ENCODE measurements at places on chromosomes 2 and 18. TPM values are rescaled to one million over a fixed set of nuclear protein-coding genes. Genes with fewer than 3 reads are reported as not detected.

DNA sequence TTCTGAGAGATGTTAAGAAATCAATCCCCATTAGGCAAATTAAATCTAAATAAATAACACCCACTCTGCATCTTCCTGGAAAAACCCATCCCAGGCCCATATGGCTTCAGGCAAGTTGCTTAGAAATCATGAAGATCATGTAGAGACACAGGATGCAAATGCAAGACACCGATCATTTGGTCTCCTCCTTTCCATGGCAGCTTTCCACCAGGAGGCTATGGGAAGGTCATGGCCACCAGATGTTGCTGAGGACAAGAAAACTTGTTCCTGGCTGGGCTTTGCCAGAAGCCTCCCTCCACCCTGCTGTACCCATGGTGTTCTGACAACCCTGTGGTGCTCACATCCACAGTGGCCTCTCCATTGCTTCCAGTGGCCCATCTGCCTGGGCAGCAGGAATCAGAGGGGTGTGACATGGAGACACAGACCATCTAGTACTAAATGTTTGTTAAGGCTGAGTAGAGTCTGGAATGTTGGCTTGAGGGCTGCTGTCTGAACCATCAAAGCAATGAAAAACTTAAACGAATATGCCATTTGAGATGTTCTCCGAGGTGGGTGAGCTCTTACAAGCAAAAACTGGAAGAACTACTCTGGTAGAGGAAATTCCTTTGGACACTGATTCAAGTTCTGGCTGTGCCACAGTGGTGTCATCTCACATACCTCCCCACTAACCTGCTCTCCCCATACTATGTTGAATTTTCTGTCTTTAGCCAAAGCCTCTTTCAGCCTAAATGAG, 293.2 kb downstream of the TNS1 start:
- no peak for DNase-seq

The TMEM247 gene
- polyA plus RNA-seq: not detected

- no peak for DNase-seq
Observed at GRCh38 chr2:67917332-67918054, 145.3 kb downstream of the C1D start.

- peak; percentile 73 for DNase-seq
Observed at GRCh38 chr2:58215429-58215828, 25.7 kb downstream of the FANCL start.

DNA sequence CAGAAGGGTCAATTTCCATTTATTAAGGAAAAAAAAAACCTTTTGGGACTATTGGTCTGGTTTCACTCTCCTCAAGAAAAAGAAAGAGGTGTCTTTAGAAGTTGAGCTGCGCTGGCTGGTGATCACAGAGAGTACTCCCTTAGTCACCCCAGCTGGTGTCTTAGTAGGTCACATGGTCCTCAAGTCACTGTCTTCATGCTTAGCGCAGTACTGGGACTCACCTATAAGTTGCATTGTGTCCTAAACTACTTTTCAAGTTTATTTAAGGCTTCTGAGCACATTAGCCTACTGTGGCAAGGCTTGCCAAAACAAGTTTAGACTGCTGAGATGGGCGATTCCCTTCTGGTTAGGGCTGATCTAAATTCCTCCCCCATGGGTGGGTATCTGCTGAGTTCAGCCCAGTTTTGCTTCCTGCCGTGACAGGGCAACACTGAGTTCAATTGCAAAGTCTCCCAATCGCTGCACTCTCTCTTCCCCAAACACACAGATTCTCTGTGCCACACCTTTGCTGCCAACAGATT, 824.9 kb upstream of the CRIM1 start:
- DNase-seq: no peak

GRCh38 chr2:31227110-31227509, 6.8 kb upstream of the EHD3 start:
- no peak for DNase-seq

GRCh38 chr2:200449149-200449548, 60.7 kb downstream of the KCTD18 start:
- DNase-seq: no peak

The TEKT4 gene
- 0.16 TPM for polyA plus RNA-seq

DNA sequence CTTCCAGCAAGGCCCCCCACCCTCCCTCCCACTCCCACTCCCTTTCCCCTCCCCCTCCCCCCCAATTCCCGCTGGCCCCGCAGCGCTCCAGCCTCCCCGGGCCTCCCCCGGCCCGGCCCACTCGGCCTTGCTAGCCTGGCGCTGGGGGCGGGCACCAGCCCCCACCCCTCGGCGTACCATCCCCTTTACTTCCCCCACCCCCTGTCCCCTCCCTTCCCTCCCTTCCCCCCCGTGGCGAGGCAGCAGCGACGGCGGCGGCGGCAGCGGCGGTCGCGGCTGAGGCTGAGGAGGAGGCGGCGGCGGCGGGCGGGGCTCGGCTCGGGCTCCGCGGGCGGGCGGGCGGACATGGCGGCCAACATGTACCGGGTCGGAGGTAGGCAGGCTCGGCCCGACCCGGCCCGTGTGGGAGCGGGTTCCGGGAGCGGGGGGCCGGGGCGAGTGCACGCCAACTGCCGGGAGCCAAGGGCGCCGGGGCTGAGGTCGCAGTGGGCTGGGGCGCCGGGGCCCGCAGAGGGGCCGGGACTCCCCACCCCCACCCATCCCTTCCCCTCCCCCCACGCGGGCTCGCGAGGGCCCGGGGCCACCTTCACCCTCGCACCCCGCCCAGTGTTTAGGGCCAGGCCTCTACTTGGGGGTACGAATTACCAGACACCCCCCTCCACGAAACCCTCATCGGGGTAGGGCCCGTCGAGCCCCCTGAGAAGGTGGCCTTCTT, at the start of gene MTA3:
Gene MTA3 (plus strand): TSS at position 232 of the 715 bp plus-strand sequence. CDS start 114 bp downstream, at position 346.
- DNase-seq: peak; percentile 48

The RGPD3 gene
- polyA plus RNA-seq: 0.27 TPM

- DNase-seq: no peak
Observed at GRCh38 chr2:26002632-26003310, 20.5 kb upstream of the KIF3C start.

DNA sequence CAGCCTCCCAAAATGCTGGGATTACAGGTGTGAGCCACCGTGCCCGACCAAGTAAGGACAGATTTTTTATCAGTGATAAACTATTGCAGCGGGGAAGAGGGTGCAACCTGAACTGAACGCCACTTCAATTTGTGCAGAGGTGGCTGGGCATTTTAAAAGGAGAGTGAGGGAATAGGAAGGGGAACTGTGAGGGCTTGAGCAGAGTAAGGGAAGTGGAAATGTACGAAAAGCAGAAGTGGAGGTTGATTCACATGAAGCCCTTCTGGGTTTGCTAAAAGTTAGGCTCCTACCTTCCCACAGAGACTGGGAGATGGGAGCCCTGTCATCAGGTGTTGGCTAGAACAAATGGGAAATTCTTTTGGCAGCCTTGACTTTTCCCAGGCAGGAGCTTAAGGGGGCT, 6.1 kb downstream of the STK11IP start:
- DNase-seq: no peak

- no peak for DNase-seq
Observed at GRCh38 chr2:117378653-117379052, 435.8 kb upstream of the DDX18 start.

DNA sequence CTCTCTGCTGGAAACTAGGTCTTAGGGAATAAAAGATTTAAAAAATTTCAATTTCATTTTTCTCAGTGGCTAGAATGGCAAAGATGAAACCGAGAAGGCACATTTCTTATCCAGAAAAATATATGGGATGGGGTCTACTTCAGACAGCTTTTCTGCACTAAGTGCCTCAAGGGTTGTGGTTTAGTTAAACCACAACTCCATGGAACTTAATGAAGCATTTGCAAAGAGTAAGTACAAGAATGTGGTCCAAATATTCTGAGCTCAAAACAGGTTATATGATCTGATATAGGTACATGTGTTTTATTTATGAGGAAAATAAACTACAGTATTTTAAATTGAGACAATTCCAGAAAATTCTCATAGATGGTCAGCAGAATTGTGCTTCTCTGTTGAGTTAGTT, 101.8 kb upstream of the FZD5 start:
- no peak for DNase-seq

- no peak for DNase-seq
Observed at GRCh38 chr2:150007815-150008430, 420.3 kb upstream of the MMADHC start.

DNA sequence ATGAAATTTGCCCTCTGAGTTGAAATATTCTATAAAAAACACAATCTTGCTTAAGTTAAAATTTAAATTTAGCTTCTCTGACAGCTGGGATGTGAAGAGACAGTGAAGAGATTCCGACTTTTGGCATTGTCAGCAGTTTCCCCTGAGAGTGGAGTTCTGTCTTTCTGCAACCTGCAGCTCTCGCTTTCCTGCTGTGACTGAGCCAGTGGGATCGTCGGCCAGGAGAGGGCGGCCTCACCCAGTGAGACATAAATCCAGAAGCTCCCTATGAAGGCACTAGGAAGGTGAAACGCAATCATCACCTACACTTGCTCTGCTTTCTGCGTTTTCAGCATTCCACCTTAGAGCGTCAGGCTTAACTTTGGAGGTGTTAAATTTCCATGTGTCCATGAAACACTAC, 75.4 kb upstream of the HNMT start:
- DNase-seq: no peak

GRCh38 chr2:240462073-240462706, 26.7 kb downstream of the GPC1 start:
- DNase-seq: no peak

- DNase-seq: no peak
Observed at GRCh38 chr2:71216501-71216900, 10.4 kb downstream of the PAIP2B start.

The EN1 gene
- polyA plus RNA-seq: 0.18 TPM

The DPP4 gene
- polyA plus RNA-seq: 56.4 TPM

The DCDC2C gene
- not detected for polyA plus RNA-seq

GRCh38 chr2:166118180-166118579, 9.6 kb downstream of the SCN1A start:
- DNase-seq: no peak

GRCh38 chr2:193482557-193482956, 1287.8 kb upstream of the TMEFF2 start:
- no peak for DNase-seq

DNA sequence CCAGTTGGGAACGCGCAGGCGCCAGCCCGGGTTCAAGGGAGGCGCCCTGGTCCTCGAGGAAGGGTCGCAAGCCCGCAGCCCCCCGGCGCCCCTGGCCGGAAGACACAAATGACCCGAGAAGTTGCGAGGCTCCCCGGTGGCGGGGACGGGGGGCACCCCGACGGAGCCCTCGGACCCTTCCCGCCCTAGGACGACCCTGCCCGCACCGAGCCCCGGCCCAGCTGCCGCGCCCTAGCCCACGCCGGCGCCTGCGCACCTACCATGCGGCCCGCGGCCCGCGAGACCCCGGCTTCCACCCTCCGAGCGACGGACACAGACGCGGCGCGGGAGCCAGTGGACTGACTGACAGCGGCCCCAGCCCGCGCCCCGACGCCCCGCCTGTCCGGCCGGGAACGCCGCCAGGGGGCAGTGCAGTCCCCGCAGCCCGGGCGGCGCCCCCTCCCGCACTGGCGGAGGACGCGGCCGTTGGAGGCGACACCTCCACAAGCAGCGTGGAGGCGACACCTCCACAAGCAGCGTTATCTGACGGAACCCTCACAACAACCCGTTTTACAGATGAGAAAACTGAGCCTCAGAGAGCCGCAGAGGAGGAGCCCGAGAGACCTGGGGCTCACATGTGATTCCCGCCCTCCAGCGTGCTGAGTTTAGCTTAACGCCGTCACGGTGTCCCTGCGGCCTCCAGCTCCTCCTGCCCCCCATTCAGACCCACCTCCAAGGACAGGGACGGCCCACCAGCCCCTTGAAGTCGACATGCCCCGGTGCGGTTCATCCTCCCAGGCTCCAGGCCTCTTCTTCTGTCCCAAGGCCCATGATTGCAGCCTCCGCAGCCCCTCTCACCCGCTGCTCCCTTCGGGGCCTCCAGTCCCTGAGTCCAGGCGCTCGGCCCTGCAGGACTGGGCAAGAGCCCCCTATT, at the start of gene NMUR1:
Gene NMUR1 (minus strand): TSS at position 347 of the 913 bp plus-strand sequence. CDS start 84 bp downstream, at position 263.
- DNase-seq: no peak

GRCh38 chr2:205720451-205720902, 38.2 kb downstream of the NRP2 start:
- no peak for DNase-seq

The AQP12A gene
- polyA plus RNA-seq: not detected

The ILKAP gene
- polyA plus RNA-seq: 52.6 TPM

The PIAS2 gene
- polyA plus RNA-seq: 22.9 TPM

DNA sequence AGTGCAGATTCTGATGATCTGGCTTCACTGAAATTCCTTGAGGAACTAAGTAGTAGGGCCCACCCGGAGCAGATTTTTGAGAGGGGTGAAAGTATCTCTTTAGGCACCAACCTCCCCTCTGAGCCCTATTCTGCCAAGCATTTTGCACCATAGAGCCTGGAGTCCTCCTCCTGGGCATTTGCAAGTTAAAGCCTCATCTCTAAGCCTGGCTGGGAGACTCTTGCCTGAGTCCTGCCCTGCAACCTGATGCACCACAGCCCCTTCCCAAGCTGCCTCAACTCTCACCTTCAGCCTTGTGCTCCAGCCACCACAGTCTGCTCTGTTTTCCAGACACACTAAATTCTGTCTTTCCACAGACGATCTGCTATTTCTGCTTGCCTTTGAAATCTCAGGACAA, 79.6 kb upstream of the PKDCC start:
- no peak for DNase-seq

DNA sequence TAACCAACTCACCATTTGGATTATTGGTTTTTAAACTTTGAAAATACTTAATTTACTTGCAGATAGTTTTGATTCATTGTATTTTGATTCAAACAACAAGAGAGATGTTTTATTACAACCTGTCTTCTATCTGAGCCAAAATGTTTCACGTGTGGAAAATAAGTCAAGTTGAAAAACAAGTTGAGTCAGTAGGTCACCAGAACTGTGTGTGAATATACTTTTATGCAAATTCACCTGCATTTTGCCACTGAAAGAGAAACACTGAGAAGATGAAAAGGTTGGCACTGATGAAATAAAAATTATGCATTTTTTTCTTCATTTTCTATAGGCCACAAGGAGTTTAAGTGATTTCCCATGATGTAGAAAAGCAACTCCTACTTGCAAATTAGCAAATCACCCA, 68.3 kb downstream of the ICOS start:
- DNase-seq: no peak

The HAAO gene
- 25.2 TPM for polyA plus RNA-seq

DNA sequence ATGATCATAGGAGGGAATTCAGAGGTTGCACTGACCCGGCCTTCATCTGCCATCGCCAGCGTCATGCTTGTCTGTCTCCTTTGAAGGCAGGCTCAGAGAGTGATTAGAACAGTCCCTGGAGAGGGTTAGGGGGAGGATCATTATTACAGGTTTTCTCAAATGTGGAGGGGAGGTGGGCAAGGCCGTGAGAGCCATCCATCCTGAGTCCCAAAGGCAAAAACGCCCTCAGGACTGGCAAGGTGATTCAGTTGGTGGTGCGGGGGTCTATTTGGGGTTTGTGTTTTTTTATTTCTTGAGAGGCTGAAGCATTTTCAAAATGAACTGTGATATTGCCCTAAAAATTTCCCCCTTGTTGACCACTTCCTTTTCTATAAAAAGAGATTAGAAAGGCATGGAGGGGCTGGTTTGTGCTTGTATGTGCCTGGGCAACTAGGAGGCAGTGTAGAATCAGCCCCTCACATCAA, 39.3 kb upstream of the GYPC start:
- no peak for DNase-seq

- peak; percentile 21 for DNase-seq
Observed at GRCh38 chr2:82411071-82411470, 2048.0 kb downstream of the SUCLG1 start.

Measured in right lung (tissue), 10 donors.